ENCODE measurements at places on chromosomes 2 and 18.
A peak's percentile ranks its signal among the peaks of the same experiment; 100 is the strongest.

GRCh38 chr2:202941771-202942170, 29.7 kb downstream of the CARF start:
- DNase-seq = no peak

DNA sequence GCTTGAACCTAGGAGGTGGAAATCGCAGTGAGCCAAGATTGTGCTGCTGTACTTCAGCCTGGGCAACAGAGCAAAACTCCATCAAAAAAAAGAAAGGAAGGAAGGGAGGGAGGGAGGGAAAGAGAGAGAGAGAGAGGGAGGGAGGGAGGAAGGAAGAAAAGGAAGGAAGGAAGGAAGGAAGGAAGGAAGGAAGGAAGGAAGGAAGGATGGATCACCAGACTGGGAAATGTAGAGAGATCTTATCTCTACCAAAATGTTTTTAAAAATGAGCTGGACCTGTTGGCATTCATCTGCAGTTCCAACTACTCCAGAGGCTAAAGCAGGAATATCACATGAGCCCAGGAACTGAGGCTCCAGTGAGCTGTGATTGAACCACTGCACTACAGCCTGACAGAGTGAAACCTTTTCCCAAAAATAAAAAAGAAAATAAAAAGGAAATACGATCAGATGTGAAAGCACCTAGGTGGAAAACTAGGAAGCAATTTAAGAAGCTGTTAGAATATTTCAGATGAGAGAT, 239.4 kb downstream of the CDH7 start:
- no peak for DNase-seq

DNA sequence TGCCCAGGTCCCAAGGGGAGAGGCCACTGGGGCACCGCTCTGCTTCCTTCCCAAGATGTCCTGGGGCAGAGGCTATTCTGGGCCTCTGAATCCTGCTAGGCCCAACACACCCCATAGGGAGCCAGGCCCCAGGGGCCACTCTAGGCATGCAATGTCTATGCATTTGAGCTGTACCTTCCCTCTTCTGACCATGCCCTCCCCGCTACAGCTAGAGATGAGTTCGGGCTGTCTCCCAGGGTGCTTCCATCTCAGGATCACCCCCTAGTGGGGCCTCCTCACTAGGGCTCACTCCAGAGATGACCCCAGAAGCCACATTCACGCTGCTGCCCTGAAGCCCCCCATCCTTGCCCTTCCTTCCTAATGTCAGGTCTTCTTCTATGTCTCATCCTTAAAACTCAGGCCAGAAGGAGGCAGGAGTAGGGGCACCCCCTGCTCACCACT, 54.4 kb downstream of the TNS1 start:
- no peak for DNase-seq

- no peak for DNase-seq
Observed at GRCh38 chr2:236673126-236673822, 103.6 kb downstream of the ACKR3 start.

DNA sequence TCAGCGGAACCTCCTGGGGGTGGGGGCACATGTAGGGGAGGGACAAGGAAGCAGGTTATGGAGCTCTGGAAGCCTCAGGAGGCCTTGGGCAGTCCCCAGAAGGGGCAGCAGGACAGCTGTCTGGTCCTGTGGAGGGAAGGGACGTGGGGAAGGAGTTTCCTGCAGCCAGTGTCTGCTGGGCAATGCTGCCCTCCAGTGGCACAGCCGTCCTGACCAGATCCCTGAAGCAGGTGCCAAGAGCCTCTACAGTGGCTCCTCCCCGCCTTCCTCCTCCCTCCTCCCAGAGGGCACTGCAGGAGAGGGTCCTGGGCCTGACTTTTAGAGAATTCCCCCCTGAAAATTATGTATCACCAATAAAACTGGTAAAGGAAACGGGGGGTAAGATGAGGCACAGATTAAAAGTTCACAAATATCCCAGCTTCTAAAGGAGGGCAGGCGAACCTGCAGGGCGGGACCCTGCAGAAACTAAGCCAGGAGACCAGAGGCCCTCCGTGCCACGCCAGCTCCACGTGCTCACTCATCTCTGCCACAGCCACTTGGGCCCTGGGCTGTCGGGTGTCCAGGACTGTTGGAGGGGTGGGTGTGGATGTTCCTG, 258.5 kb downstream of the TWIST2 start:
- DNase-seq = peak; percentile 56

DNA sequence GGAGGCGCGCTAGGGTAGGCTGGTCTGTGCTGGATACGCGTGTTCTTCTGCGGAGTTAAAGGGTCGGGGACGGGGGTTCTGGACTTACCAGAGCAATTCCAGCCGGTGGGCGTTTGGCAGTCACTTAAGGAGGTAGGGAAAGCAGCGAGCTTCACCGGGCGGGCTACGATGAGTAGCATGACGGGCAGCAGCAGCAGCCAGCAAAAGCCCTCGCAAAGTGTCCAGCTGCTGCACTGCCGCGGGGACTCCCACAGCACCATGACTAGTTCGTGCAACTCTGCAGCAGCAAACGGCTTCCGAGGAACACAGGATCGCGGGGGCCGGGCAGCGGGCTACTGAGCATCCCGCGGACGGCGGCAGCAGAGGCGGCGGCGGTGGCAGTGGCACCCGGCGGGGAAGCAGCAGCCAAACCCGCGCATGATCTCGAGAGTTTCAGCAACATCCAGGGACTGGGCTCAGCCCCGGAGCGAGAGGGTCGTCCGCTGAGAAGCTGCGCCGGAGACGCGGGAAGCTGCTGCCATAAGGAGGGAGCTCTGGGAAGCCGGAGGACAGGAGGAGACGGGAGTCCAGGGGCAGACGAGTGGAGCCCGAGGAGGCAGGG, 368 bp downstream of the TMEFF2 start:
- no peak for DNase-seq

All from NCI-H446 (cell line).